H4 (cell line): ENCODE measurements at places on chromosomes 6 and 20.

DNA sequence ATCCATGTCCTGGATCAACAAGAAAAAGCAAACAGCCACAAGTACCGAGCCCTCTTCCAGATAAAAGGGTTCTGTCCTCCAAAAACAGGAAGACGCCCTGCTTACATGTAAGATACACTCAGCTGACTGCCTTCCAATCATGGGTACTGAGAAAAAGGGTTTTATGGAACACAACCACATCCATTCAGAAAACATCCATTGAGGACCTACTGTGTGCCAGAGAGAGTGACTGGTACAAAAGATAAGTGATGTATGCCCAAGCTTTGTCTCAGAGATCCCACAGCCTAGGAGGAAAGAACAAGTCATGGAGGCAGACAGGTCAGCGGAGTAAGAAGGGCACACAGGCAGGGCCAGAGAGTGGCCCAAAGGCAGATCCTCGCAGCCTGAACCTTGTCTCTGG is 94.8 kb upstream of the SSTR4 start:
- no peak for DNase-seq

DNA sequence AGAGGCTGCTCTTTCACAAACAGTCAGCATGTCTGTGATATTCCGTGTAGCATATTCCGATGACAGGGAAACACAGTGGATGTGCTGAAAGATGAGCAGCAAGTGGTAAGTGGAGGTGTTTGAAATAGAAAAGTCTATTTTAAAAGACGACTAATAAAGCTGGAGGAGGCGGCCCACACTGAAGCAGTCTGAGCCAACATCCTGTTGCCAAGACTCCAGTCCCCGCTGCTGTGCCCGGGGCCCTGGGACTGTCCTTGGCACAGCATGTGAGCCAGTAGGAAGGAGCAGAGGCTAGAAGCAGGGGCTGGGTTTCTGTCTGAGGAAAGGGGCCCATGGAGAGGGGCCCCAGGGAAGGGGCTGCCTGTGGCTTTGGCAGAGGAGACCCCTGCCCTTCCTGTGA is 351.5 kb upstream of the CHD6 start:
- DNase-seq, result no peak

DNA sequence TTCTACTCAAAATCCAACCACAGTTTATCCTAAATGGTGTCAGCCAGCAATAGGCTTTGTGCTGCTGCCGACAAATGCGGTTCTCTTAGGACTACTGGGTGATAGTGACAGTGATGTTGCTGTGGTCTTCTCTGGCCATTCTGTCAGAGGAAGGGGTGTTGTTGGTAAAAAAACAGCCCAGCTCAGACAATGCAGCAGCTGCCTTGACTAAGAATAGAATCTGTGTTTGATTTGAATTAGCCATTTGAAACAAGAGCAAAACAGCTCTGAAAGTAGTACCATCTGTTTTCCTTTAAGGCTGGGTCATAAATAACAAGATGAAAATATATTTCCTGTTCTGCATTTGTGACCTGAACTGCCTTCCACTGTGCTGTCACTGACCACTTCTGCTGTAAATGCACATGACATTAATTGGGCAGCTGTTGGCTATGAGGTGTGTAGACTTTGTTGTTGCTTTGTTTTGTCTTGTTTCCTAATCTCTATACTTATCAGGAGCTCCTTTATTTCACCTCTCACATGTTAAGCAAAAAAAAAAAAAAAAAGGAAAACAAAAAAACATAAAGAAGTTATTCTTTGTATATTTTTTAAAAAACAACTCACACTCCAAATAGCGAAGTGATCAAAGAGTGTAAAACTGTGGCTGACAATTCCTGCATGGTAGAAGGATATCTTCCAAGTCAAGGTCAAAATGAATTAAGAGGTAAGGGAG is 497.8 kb upstream of the ARID1B start:
- DNase-seq, result no peak

DNA sequence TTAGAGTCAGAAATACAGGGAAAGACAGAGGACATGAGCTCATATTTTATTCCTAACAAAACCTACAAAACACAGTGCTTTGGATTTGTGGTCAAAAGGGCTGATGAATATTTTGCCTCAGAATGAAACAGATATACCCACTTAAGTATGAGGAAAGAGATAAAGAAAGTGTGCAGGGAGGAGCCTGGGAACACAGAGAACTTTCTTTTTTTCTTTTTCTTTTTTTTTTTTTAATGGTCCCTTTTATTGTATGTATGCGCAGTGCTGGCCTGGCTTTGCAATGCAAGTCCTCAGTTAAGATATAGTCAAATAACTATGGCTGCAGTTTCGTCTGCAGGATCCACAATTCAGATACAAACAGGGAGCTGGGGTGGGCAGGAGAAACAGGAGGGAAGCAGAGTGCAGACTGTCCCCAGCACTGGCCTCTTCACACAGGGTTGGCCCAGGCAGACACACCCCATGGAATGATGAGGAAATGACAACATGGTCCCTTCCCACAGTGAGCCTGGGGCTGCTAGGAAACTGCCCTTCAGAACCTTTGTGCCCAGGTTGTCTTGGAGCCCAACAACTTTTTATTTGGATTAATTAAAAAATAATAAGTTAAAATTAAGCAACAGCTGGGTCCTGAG is 629.8 kb upstream of the AGPAT4 start:
- DNase-seq, result no peak

DNA sequence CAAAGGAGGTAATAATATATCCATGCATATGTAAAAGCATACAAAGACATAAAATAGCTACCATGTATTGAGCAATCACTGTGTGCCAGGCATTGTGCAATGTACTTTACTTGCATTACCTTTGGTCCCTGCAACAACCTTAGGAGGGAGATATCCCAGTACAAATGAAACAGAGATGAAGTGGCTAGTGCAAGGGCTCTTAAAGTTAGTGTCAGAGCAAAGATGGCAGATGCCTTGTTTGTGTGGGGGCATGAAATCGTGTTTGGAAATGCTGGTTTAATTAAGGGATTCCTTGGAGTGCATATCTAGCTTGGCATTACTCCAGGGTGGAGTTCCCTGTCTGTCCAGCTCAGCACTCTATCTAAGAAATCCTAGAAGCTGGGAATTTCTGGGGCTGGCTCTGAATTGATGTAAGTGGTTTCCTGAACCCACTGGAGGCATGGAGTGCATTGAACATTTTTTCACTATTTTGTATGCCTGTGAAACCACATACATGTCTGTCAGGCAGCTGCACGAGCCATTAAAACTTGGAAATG is 9.8 kb downstream of the PAQR8 start:
- DNase-seq, result no peak

- DNase-seq, result no peak
Observed at GRCh38 chr20:39633689-39634088, 671.5 kb downstream of the DHX35 start.

DNA sequence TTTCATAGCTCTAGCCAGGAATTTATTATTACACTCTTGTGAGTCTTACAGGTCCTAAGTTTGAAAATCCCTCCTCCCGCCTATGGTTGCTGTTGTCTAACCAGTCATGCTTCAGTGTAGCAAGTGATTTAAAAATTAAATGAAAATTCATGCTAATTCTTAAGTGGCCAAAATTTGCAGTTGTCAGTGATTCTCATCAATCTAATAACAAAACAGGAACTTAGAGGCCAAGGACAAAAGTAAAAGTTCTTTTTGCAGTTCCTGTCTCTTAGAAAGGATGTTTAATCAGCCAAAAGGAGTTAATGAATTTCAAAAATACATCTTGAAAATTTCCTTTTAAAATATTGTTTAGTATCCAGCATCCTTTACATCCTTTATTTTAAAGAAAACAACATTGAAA is 36.3 kb downstream of the VTA1 start:
- DNase-seq, result no peak

GRCh38 chr6:134247844-134248580 is 69.9 kb downstream of the SGK1 start:
- no peak for DNase-seq
